ENCODE measurements at places on chromosomes 12 and 14.

DNA sequence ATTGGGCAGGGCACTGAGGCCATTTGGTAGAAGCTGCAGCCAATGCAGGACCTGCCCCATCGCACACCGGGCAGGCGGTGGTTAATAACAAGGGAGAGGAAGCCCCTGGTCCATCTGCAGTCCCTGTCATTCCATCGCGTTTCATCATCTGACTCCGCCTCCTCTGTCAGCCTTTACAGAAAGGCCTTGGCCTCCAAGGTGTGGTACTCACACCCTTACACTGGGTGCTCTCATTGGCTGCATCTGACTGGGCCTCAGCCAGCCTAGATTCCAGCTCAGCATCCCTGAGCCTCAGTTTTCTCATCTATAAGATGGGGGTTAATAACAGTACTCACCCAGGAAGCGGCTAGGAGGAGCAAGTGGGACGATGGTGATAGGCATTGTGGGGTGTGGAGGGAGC lies 14.7 kb upstream of the HHIPL1 start:
- no peak for DNase-seq

DNA sequence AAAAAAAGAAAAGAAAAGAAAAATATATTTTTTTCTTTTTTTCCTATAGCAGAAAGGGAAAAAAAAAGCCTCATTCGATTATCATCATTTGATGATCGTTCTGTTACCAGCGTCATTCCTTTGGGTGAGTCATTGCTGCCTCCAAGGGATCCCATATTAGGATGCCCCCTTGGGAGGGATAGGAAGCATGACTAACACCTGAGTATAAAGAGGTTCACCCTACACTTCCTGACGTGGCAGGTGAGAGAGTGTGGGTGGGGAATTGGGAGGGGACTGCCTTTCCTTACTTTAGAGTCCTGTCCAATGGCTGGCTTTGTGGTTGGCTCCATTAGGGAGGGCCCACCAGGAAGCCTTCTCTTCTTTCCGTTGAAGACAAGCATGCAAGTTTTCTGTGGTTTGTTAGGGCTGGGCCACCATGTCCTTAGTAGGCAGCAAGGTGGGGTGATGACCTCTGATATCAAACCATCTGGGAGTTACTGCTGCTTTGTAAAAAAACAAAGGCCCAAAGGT lies 56.1 kb upstream of the FUT8 start:
- no peak for DNase-seq

- no peak for DNase-seq
Measured at GRCh38 chr12:114240288-114240687, 165.7 kb downstream of the TBX5 start.

GRCh38 chr14:47526591-47527244 lies 148.7 kb downstream of the MDGA2 start:
- DNase-seq, result no peak

GRCh38 chr12:119154435-119154818 lies 24.3 kb upstream of the HSPB8 start:
- DNase-seq, result no peak

DNA sequence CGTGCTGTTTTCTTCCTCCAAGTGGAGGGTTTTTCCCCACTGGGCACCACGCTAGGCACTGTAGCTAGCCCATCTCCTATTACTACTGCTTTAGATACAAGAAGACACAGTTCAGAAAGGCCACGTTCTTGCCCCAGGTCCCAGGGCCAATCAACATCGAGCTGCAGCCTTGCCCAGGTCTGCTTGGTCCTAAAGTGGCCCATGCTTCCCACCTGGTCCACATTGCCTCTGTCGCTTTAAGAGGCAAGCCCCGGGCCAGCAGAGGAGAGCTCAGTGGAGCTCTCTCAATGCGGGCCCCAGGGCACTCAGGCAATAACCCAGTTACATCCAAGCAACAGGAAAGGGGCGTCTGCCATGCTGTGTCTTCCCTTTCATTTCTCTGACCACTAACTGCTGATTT lies 148.1 kb downstream of the CALM1 start:
- no peak for DNase-seq

DNA sequence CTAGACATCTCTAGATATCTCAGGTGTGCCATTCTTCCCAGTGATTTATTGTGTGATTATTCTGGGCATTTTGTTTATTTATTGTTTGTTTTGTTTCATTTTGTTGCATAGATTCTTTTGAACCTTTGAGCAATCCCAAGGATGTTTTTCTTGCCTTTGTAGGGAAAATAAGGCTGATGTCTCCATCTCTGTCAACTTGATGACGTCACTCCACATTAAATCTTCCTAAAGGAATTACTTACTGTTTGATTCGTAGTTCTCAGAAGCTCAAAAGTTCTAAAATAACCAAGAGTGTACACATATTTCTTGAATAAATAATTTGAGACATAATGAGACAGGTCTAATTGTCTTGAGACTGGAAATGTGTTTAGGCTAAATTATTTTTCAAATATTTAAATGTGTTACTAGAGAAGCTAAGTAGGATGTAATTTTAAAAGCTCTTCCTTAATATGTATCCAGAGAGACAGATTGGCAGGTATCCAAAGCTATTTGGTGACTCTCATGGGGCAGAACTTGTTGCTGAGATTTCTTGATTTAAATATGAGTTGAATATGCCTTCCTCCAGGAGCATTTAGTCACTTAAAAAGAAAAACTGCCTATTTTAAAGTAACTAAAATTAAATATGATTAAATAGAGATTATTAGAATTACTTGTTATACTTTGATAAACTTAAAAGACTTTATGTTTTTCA lies 128.7 kb downstream of the CNTN1 start:
- DNase-seq, result no peak

GRCh38 chr14:105152794-105153241 lies 15.8 kb downstream of the JAG2 start:
- no peak for DNase-seq

DNA sequence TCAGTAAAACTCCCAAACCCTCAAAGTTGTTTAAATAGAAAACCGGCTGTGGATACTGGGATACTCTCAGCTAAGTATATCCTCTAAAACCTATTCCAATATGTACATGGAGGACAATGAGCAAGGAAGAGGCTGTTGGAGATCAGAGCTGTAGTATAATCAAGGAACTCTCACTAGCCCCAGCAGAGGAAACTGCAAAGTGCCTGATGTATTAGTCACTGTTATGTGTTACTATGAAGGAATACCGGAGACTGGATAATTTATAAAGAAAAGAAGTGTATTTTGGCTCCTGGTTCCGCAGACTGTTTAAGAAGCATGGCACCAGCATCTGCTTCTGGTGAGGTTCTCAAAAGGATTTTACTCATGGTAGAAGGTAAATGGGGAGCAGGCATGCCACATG lies 65.6 kb upstream of the RPL10L start:
- no peak for DNase-seq

GRCh38 chr12:131619106-131619642 lies 91.7 kb upstream of the SFSWAP start:
- DNase-seq, result no peak

DNA sequence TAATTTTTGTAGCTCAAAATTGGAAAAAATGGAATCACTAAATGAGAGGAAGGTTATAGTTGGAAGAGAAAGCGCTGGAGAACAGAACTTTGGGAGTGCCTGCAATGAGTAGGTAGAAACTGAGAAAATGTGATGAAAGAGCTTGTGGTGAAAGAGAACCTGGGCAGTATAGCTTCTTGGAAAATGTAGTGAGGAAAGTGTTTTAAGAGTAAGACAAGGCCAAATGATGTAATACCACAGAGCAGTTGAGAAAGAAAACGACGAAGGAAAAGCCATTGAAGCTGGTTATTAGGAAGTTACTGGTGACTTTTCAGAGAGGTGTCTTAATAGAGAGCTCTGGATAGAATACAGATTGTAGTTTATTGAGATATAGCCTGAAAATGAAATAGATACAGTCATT lies 255.3 kb downstream of the AEBP2 start:
- no peak for DNase-seq

- DNase-seq, result no peak
Measured at GRCh38 chr14:89628521-89628920, 211.5 kb upstream of the FOXN3 start.

GRCh38 chr14:30980980-30981379 lies 44.5 kb upstream of the AP4S1 start:
- no peak for DNase-seq

DNA sequence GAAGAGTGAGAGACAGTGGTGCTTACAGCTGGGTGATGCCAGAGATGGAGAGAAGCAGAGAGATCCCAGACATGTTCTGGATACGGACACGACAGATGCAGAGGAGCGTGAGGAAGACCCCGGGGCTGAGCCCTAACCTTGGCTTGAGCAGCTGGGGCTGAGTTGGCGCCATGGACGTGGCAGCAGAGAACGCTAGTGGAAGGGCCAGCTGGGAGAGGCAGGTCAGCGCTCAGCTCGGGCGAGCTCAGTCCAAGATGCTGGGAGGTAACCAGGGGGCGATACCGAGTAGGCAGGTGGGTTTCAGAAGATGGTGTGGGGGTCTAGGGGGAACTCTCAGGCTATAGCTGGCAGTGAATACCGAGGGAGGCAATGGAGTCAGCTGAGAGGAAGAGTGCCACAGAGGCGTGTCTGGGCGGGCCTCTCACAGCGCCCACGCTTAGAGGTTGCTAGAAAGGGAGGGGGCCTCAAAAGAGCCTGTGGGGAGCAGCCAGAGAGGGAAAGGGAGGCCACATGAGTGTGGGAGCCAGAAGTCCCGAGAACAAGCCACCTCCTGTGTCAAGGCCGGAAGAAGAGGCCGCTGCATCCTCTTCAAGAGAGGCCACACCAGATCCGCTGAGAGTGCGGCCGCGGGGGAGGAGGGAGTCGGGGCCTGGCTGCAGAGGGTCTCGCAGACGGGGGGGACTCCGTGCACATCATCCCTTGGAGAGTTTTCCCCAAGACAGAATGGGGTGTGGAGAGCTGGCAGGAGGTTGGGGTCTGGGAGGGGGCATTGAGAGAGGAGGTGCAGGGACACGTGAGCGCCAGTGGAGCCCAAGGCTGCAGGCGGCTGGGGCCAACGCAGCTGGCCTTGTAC lies 57.0 kb upstream of the DIO3 start:
- no peak for DNase-seq

- no peak for DNase-seq
Measured at GRCh38 chr12:79057540-79057939, 193.0 kb downstream of the SYT1 start.

GRCh38 chr12:100348657-100349454 lies 8.0 kb upstream of the SLC17A8 start:
- DNase-seq, result no peak

GRCh38 chr14:91145391-91146160 lies 31.7 kb downstream of the DGLUCY start:
- no peak for DNase-seq

- DNase-seq, result no peak
Measured at GRCh38 chr14:96905825-96906224, 108.6 kb downstream of the VRK1 start.

DNA sequence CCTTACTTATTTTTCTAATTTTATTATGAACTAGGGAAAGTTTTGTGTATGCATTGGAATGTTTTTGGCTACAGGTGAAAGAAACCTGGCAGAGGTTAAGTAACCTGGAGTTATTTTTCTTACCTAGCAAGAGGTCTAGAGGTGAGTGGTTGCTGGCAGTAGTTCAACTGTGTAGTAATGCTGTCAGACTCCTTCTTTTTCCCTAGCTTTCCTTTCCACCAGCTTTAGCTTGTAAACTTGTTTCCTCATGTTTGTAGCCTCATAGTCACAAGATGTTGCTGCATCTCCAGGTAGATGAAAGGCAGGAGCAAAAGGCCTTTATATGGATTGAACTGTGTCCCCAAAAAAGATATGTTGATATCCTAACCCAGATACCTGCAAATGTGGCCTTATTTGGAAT lies 105.1 kb upstream of the AMIGO2 start:
- no peak for DNase-seq

DNA sequence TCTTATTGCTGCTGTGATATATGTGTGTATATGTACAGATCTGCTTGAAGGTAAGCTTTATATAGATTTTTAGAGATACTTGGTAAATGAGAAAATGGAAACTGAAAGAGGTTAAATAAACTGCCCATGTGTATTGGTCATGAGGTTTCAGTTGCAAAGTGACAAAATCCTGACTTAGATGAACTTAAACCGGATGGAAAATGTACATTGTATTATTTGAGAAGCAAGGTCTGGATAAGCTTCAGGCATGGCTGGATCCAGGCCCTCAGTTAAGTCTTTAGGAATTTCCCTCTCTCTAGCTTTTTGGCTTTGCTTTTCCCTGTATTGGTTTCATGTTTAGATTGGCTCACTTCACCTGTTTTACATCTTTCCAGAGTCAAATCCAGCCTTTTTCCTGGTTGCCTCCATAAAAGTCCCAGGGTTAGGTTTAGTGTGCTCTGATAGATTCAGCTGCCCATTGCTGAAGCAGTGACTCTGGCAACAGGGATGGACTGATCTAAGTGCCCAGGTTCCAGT lies 21.0 kb upstream of the MAP1LC3B2 start:
- no peak for DNase-seq

DNA sequence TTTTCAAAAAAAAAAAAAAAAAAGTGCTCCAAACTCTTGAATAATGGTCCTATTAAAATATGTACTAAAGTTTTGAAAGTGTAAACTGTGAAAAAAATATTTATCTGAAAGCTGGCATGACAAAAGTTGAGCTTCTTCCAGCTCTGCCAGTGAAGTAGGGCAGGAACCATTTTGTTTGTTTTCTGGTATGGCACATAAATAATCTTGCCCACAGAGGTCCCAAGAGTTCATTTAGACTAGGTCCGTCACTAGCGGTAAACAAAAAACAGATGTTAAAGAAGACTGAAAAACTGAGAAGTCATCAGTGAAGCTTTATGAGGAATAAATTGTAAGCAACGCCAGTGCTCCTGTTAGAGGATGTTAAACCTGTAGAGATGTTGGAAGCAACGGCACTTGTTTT lies 7.0 kb downstream of the ERP27 start:
- no peak for DNase-seq

GRCh38 chr12:9642606-9643265 lies 26.8 kb upstream of the CLEC2D start:
- no peak for DNase-seq

GRCh38 chr14:68890173-68890931 lies 88.8 kb downstream of the ACTN1 start:
- DNase-seq, result no peak

GRCh38 chr14:58770491-58770982 lies 132.8 kb downstream of the DACT1 start:
- DNase-seq, result peak; percentile 13

- no peak for DNase-seq
Measured at GRCh38 chr12:119989361-119989730, 310 bp downstream of the BICDL1 start.

- no peak for DNase-seq
Measured at GRCh38 chr12:94767956-94768355, 117.6 kb upstream of the TMCC3 start.

DNA sequence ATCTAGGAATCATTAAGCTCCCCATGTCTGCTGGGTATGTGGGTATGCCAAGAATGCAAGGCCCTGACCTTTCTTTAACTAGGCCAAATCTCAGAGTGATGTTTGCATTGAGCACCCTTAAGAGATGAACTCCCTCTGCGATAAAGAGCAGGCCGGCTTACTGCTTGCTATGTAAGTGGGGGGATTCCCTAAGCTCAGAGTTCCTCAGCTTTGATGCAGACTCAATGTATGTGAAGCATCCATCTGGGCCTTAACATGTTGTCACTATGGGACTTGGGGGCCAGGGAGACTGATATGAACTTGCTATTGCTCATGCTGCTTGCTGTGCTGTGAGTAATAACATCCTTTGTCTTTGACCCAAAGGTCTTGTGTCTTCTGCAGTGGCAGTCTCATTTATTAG lies 149.7 kb downstream of the C12orf75 start:
- DNase-seq, result no peak

Measured in DMS 273 treated with DMSO at 0.1 percent for 48 hours (cell line).